ENCODE measurements at places on chromosomes 3 and 15.

- no peak for DNase-seq
Observed at GRCh38 chr15:54580643-54581042, 602.4 kb downstream of the UNC13C start.

GRCh38 chr3:138461246-138461645, 26.8 kb downstream of the ESYT3 start:
- no peak for DNase-seq

- DNase-seq = no peak
Observed at GRCh38 chr3:30248423-30248822, 358.0 kb upstream of the TGFBR2 start.

DNA sequence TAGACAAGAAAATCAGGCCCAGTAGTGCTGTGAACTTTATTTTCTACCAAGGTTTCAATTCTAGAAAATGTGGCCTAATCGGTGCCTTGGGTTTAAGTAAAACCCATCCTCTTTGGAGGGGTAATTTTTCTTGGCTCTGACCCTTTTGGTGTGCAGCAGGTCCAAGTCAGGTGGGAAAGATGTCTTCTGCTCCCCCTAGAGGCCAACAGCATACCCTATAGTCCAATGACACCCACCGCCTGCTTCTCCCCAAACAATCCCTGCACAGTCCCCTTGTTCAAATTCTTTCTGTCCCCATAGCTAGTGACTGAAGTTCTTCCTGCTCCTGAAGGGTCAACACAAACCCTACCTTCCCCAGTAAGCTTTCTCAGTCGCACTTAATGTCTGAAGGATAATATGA, 261.8 kb upstream of the GOLGA6L4 start:
- DNase-seq = no peak

- no peak for DNase-seq
Observed at GRCh38 chr3:102224171-102224570, 210.6 kb upstream of the ZPLD1 start.

DNA sequence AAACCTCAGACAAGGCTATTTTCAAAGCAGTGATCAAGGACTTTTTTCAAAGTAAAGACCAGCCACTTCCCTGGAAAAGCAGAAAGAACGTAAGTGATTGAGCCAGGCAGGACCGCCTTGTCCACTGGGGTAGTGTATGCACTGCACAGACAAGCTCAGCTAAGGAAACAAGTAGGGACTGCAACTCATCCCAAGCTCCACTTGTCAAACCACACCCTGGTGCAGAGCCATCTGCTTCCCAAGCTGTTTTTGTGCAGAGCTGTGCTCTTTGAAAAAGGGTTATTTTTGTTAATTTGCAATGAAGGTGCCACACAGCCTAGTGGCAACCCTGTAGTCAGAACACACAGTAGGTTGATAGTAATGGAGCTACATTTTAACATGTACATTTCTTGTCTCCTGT, 193.3 kb downstream of the ADAMTS9 start:
- no peak for DNase-seq

DNA sequence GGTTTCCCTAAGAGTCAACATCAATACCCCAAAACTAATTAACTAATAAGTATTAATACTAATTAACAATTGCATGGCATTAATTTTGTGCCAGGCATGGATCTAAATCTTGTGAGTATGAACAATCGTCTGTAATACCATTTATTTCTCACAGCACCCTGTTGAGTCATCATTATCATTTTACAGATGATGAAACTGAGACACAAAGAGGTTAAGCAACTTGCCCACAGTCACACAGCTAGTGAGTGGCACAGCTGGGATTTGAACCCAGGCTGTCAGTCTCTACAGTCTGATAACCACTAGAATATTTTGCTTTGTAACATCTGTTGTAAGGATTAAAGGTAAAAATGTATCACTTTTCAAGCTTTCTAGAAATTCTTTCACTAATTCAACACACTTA, 423.4 kb upstream of the WNT5A start:
- no peak for DNase-seq

DNA sequence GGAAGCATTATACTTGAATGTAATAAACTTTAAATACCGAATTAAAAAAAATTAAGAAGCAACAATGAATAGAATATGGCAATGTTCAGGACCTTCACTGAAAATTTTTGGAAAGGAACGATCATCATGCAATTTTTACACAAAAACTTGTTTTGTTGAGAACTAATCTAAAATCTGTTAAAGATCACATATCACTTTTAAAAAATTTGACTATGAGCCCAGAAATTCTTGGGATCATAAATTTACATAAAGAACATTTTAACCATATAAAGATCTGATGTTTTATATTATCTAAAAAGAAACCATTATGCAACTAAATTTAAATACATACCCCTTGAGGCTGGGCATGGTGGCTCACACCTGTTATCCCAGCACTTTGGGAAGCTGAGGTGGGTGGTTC, 76.2 kb upstream of the MELTF start:
- no peak for DNase-seq

- DNase-seq = no peak
Observed at GRCh38 chr3:42822828-42823227, 13.6 kb downstream of the ACKR2 start.

DNA sequence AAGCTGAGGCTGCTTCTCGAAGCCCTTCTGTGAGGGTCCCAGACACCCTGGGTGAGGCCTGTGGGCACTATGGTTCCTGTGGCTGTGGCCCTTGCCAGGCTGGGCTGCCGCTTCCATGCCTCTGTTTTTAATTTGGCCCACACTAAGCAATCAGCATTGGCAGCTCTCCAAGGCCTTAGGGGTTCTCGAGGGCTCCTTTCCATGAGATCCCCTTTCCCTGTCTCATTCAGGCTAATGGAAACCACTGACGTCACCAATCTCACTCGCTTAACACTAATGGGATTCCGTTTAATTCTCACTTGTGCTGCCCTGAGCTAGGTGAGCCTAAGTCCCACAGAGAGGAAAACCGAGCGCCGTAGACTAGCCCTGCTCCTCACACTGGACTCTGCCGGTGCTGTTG, 60.2 kb upstream of the RAB6B start:
- DNase-seq = no peak

- no peak for DNase-seq
Observed at GRCh38 chr3:33119891-33120290, 6.1 kb downstream of the CRTAP start.

- no peak for DNase-seq
Observed at GRCh38 chr3:151169262-151169947, 33.6 kb downstream of the GPR171 start.

- DNase-seq = peak; percentile 84
Observed at GRCh38 chr15:62124176-62124972, 40.7 kb downstream of the C2CD4B start.

GRCh38 chr3:142498397-142499180, 50.8 kb upstream of the XRN1 start:
- DNase-seq = no peak

- DNase-seq = no peak
Observed at GRCh38 chr15:90706394-90707327, 10.5 kb upstream of the BLM start.

- DNase-seq = no peak
Observed at GRCh38 chr3:126136428-126137220, 43.8 kb downstream of the ALDH1L1 start.

DNA sequence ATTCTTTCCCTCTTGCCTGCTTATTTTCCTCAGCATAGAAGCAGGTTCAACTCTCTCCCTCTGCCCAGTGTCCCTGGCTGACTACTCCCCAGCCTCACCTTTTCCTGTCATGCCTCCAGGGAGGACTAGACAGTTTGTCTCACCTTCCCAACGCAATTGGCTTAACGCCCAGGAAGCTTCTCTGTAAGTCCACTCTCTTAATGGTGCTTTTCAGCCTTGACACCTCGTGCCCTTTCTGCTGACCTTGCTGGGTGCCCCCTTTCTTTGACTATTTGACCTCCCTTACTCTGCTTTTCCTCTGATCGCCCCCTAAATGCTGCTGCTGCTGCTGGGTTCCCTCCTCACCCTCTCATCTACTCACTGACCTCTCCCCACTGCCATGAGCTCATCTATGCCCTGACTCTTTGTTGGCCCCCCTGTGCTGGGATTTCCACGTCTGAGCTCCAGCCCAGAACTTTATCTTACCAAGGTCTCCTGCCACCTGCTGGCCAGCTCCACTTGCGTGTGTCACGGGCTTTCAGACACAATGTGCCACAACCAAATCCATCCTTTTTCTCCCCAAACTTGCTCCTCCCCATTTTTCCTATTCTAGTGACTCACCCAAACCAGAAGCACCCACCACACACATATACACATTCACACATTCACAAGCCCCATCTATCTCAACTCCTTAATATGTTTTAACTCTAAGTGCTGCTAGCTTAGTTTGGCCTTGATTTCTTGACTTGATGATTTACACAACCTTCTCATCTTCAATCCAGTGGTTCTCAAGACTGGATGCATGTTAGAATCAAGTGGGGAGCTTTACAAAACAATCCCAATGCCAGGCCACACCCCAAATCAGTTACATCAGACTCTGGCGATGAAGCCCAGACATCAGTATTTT, 16.6 kb downstream of the EPB42 start:
- DNase-seq = no peak

DNA sequence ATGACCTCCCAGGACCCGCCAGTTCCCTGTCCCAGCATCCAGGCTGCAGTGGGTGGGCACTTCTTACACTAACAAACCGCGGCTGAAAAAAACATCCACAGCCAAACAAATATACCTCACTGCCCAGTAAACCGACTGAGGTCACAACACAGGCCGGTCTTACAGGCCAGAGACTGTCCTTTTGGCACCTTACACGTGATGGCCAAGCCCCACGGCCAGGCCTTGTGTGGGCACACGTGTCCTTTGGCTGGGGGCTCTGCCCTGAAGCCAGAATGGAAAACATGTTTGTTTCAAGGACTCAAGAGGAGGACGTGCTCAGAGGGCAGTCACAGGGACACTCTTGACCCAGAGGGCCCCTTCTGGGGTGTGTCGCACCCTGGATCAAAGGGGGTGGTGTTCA, 9.8 kb downstream of the SLC38A3 start:
- DNase-seq = no peak

DNA sequence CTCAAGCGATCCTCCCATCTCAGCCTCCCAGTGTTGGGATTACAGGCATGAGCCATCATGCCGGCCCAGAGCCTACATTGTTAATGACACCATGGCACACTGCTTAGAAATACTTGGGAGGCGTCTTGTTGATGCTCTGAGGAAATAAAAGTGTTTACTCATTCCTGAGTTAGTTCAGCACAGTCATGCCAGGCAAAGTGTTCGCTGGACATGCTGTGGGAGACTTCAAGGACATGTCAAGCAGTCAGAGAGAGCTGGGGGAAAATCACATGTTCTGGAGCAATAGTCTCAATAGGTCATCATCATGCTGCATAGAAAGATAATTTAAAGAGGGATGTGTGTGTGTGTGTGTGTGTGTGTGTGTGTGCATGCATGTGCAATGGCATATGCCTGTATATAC, 37.5 kb downstream of the TTC23 start:
- no peak for DNase-seq

DNA sequence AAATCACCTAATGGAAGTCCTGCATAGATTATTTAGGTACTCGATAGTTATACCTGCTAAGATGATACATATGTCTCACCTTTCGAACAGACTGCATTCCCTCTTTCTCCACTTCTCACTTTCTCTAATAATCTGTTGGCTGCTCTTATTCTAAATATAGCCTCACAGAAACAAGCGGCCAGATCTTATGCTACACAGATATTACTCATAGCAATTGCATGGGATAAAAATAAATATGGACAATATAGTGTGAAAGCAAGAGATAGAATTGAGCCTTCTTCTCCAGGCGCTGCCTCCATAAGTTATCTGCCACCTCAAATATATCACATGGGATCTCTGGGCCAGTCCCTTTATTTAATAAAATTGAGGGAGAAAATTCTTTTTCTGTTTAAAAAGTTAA, 29.5 kb upstream of the TGFBR2 start:
- DNase-seq = no peak

GRCh38 chr15:31365655-31366127, 39.1 kb downstream of the KLF13 start:
- no peak for DNase-seq

DNA sequence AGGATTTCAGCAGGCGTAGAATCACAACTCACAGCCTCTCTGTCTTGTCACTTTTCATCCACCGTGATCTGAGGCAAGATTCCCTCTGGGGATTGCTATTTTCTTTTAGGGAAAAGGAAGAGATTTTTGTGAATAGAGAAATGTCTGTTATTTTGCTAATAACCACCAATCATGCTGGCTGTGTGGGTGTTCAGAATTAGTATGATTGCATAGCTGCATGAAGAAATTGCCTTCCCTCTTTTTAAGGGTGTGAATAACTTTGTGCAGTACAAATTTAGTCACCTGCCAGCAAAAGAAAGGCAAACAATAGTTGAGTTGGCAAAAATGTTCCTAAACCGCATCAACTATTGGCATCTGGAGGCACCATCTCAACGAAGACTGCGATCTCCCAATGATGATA, 60.8 kb downstream of the KAT2B start:
- DNase-seq = no peak

- DNase-seq = no peak
Observed at GRCh38 chr3:73727854-73728253, 103.1 kb upstream of the PDZRN3 start.

- DNase-seq = no peak
Observed at GRCh38 chr3:153973722-153974265, 147.4 kb upstream of the ARHGEF26 start.

- DNase-seq = no peak
Observed at GRCh38 chr3:195762249-195762585, 41.4 kb downstream of the MUC20 start.

DNA sequence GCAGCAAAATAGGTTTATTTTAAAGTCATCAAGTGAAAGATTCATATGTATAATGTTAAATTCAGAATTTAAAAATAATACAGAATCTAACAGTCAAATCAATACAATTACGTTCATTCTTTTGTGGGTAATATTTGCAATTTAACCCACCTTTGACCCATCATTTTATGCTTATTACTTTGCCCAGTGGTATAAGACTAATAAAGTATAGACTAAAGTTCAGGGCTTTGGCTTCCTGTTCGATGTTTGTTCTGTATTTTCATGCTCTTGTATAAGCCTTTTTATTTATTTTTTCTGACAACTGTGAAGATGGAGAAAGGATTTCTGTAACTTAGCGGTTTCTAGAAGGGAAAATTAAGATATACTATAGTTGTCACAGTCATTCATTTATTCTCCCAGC, 44.3 kb upstream of the EIF3J start:
- no peak for DNase-seq

DNA sequence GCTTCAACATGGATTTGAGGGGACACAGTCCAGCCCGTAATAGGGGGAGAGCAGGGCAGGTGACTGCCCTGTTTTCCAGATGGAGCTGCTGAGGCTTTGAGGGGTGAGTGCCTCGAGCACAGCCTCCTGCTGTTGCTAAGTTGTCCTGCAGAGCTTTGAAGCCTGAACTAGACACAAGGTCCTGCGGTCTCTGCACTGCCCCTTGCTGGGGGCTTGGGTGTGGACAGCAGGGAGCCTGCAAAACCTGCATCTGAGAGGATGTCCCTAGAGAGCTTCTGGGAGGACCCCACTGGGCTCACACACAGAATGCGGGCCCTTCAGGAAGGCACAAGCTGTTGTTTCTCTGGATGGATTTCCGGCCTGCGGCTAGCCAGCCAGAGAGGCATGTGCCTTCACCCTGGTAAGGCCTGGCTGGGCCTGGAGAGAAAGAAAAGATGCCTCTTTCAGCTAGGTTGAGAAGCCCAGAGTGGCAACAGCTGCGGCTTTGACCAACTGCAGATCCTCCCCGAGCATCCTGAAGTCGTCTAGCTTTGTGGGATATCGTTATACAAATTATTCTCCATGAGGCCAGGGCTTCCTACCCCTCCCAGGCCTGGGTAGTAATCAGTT, 226.2 kb downstream of the SLCO3A1 start:
- no peak for DNase-seq

- no peak for DNase-seq
Observed at GRCh38 chr15:64158363-64159134, 4.3 kb downstream of the PPIB start.
